ENCODE measurements at places on chromosomes 6 and 20.

DNA sequence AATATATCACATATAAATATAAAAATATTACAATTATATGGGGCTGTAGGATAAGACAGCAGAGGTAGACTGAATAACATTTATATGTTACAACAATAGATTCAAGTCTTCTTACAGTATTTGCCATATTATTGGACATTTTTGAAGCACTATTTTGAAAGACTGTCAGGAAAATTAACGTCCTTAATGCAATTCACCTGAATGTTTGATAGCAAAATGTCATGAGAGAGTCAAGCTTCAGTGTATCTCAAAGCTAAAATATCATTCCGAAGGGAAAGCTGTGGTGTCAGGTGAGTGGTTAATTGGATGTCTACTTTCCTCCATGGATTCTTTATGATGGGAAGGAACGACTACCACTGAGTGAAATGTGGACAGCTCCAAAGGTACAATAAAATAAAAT, 1004.0 kb downstream of the HACE1 start:
- no peak for DNase-seq

GRCh38 chr6:97440590-97441176, 157.7 kb upstream of the MMS22L start:
- peak; percentile 36 for DNase-seq

DNA sequence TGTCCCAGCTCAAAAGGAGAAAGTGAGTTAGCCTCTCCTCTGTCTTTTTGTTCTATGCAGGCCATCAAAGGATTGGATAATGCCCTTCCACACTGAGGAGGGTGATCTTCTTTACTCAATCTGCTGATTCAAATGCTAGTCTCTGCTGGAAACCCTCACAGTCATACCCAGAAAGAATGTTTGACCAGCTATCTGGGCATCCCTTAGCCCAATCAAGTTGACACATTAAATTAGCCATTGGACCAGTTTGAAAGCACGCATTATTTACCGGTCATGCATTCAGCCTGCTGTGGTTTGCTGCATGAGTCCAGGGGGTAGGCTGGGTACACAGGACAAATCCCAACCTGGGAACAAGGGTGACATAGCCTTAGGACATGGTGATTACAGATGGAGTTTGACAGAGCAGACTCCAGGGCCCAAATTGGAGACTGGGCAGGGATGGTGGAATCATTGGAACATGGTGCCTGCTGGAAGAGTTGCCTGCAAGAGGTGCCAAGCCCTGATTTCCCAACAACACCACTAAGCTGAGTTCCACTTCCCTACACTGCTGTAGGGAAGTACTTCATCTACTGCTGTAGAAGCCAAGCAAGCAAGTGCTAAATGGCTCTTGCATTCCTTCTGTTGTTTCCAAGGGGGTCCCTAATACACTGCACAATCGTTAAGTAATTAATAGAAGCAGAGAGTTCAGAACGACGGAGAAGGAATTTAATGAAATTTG, 87.7 kb downstream of the RNF182 start:
- DNase-seq, result no peak

DNA sequence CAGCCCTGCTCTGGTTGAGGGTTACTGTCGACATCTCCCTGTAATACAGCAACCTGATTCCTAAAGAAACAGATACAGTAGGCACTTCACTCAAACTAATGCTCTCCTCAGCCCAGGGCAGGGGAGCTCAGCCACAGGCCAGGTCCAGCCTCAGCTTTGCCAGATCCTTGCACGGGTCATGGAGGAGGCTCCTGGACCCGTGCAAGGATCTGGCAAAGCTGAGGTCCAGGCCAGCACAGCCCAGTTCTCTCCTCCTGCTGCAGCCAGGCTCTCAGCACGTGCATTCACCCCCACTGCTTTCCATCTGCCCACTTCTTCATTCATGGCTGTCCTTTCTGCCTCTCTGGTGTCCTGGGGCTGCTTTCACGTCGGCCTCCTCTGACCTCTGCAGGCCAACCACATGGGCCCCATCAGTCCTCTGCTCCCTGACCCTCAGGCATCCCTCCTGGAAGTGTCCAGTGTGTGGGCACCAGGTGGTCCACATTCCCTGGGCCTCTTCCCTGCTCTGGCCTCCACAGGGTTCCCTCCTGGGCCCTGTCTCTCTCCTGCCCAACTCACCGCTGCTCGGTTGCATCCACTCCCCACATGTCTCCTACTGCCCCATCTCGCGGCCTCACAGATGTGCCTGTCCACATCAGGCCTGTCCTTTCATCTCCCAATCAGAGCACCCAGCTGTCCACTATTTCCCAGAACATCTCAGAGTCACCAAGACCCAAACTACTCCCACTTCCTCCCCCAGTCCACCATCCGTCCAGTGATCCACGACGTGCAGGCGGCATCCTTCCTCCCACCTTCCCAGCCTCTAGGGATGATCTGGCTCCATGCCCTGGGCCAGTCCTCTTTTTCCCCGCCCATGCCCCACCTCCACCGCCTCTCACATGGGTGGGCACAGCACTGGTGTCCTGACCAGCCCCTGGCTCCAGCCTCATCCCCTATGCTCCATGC, 11.8 kb upstream of the CD93 start:
- no peak for DNase-seq

DNA sequence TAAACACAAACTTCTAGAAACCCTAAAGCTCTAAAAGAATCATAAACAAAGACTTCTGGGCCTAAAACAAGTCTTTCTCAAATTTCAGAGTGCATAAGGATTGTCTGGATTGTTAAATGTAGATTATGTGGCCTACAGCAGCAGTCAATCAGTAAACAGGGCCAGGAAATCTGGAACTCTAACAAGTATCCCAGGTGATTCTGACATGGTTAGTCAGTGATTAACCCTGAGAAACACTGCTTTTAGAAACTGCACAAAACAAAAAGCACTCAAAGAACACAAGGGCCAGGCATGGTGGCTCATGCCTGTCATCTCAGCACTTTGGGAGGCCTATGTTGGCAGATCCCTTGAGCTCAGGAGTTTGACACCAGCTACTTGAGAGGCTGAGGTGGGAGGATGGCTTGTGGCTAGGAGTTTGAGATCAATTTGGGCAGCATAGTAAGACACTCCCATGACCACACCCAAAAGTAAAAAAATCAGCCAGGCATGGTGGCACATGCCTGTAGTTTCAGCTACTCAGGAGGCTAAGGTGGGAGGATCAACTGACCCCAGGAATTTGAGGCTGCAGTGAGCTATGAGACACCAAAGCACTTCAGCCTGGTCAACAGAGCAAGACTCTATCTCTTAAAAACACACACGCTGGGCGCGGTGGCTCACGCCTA, 5.9 kb downstream of the MED20 start:
- no peak for DNase-seq

DNA sequence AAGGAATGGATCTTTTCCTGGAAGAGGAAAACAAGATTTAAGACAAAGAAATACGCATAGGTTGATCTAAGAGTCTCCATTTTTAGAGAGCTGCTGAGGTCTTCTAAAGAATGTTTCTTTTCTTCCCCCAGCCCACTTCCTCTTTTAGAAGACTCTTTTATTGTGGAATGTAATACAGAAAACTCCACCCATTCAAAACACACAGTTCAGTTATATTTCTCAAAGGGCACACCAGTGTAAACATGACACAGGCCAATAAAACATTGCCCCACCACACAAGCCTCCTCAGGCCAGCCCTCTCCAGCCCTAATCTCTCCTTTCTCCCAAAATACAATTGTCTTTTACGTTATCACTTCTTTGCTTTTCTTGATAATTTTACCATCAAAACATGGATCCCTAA, 42.8 kb downstream of the SLC35B3 start:
- DNase-seq, result no peak

DNA sequence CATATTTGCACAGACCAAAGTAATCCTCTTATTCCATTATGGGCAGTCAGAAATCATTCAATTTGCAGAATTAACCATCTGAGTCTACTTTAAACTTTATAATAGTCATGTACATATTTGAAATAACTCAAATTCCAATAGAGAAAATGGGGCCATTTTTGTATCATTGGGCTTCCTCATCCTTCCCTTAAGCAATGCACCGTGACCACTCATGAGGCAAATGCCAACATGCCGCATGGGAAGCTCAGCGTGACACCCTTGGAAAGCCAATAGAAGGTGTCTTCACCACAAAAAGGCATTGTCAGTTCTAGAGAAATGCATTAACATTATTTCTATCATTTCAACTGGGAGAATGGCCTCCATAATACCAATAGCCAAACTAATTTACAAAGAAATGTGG, 38.5 kb downstream of the SIM1 start:
- no peak for DNase-seq

GRCh38 chr6:105569706-105570105, 166.8 kb upstream of the PREP start:
- no peak for DNase-seq

DNA sequence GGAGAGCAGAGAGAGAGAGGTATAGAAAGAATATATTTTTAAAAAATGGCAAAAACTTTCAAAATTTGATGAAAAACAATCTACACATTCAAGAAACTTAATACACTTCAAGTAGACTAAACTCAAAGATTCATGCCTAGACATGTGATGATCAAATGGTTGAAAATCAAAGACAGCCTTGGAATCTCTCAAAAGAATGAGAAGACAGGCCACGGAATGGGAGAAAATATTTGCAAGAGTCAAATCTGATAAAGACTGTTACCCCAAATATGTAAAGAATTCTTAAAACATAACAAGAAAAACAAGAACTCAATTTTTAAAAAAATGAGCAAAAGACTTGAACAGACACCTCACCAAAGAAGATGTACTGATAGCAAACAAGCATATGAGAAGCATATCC, 49.7 kb downstream of the THEMIS start:
- DNase-seq, result no peak

DNA sequence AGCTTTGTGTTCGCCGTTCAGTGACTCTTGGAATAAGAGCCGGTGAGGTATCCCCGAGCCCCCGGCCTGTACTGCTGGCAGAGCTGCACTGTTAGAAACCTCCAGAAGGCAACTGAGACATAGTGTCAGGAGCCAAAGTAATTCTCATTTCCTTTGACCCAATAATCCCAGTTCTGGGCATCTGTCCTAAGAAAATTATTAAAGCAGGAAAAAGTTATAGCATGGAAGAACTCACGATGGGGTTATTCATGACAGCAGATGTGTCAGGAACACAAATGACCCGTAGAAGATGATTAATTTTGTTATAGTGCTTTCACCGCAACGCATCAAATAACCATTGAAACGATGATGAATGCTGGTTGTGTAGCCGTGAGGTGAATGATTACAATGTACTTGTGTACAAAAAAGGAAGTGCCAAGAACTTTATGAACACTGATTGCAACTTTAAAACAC, 20.3 kb downstream of the CYP21A2 start:
- DNase-seq, result no peak

Data from neural crest cell (in vitro differentiated cells).